ENCODE measurements at places on chromosomes 3 and 15. TPM values are rescaled to one million over a fixed set of nuclear protein-coding genes. Genes with fewer than 3 reads are reported as not detected.

The ERC2 gene
- total RNA-seq = 64.3 TPM

The MKRN3 gene
- total RNA-seq = 30.7 TPM

The SERPINI2 gene
- 10.1 TPM for total RNA-seq

The ADGRG7 gene
- total RNA-seq = not detected

The TMEM207 gene
- total RNA-seq = not detected

The SKOR1 gene
- total RNA-seq = 14.9 TPM

The EXD1 gene
- 0.09 TPM for total RNA-seq

The SSR3 gene
- total RNA-seq = 77.5 TPM

The GALNT15 gene
- total RNA-seq = 27.5 TPM

The P2RY13 gene
- 1.7 TPM for total RNA-seq

The CRABP1 gene
- 9.9 TPM for total RNA-seq

The FAM107A gene
- 13.1 TPM for total RNA-seq

The GYG1 gene
- 27.4 TPM for total RNA-seq

The SLC28A1 gene
- not detected for total RNA-seq

The FBN1 gene
- total RNA-seq = 38.6 TPM

The GPR27 gene
- 15.7 TPM for total RNA-seq

The PLA2G4D gene
- total RNA-seq = 0.09 TPM

The ENTPD3 gene
- 5.3 TPM for total RNA-seq

The RARRES1 gene
- 36.5 TPM for total RNA-seq

The ZNF80 gene
- 0.09 TPM for total RNA-seq

The TRIM42 gene
- not detected for total RNA-seq

The CTXND1 gene
- total RNA-seq = 7.3 TPM

The TRH gene
- total RNA-seq = 16.4 TPM

The PPP1R14D gene
- not detected for total RNA-seq

The SEMA3G gene
- total RNA-seq = 3.3 TPM

The AAGAB gene
- 32.6 TPM for total RNA-seq

The ANKRD34C gene
- 2.4 TPM for total RNA-seq

The CYP1A1 gene
- 0.18 TPM for total RNA-seq

The CERS3 gene
- 0.73 TPM for total RNA-seq

The PRSS50 gene
- 0.45 TPM for total RNA-seq

The CCR1 gene
- 1.6 TPM for total RNA-seq

The ADAMTS7 gene
- 25.9 TPM for total RNA-seq

The IGSF10 gene
- 3.9 TPM for total RNA-seq

The TNFSF10 gene
- total RNA-seq = 2.0 TPM

The UNC13C gene
- 69.0 TPM for total RNA-seq

The SEMA3B gene
- total RNA-seq = 3.4 TPM

The GP5 gene
- 0.09 TPM for total RNA-seq

The BUB1B gene
- 23.2 TPM for total RNA-seq

The SV2B gene
- 51.8 TPM for total RNA-seq
